ENCODE measurements at places on chromosomes 4 and X. TPM values are rescaled to one million over a fixed set of nuclear protein-coding genes. Genes with fewer than 3 reads are reported as not detected.

FGFR3 gene
- total RNA-seq, result not detected

TDO2 gene
- total RNA-seq, result 0.16 TPM

PNMA3 gene
- total RNA-seq, result 1.9 TPM

NLGN3 gene
- 0.41 TPM for total RNA-seq

- DNase-seq, result no peak
- no peaks in the 10 kb centered on the region for H3K4me1 ChIP-seq
- H3K36me3 ChIP-seq, result no peaks in the 10 kb centered on the region
- no peak overlapping the region for H3K27ac ChIP-seq
Observed at GRCh38 chrX:19017271-19017670, 33.4 kb upstream of the PHKA2 start.

DNA sequence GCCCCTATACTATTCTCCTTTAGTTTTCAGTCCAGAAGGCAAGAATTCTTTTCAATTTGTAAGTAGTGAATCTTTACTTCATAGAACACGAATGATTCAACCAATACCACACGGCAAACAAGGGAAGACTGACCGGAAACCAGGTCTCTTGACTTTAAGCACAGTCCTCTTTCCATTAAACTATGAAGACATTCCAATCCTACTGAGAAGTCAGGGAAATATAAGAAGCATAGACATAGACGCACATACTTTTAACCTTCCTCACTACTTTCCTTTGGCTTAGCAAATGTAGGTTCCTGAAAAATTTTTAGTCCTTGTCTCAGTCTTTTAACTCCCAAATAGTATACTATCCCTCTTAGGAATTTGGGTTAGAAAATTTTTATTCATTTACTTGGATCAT is 9.1 kb downstream of the CHRDL1 start:
- H3K36me3 ChIP-seq, result no peaks in the 10 kb centered on the region
- DNase-seq, result no peak
- H3K4me3 ChIP-seq, result no peak overlapping the region
- no peaks in the 10 kb centered on the region for H3K4me1 ChIP-seq

DNA sequence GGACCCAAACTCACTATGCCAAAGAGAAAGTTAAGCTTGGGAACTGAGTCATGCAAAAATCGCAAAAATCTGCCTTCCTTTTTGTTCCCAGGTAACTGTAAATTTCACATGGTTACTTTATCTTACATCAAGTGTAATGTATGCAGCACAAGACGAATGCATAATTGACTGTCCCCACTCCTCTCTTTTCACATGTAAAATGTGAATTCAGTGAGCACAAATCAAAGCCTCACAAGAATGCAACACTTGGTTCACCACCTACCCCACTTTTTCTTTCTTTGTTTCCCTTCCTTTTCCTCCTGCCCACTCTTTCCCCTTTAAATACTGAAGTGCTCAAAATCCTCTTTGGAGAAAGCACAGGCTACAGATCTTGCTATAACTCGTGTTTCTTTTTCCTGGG is 53.2 kb downstream of the MAGED4B start:
- H3K4me3 ChIP-seq, result no peak overlapping the region
- H3K4me1 ChIP-seq, result no peaks in the 10 kb centered on the region
- DNase-seq, result no peak
- H3K27ac ChIP-seq, result no peak overlapping the region
- H3K27me3 ChIP-seq, result peaks cover 5% of the 10 kb centered on the region
- no peaks in the 10 kb centered on the region for H3K36me3 ChIP-seq

- H3K27me3 ChIP-seq, result no peaks in the 10 kb centered on the region
- no peaks in the 10 kb centered on the region for H3K4me1 ChIP-seq
- DNase-seq, result no peak
- H3K36me3 ChIP-seq, result no peaks in the 10 kb centered on the region
Observed at GRCh38 chrX:30060718-30061117, 154.6 kb upstream of the MAGEB2 start.

- H3K27me3 ChIP-seq, result no peaks in the 10 kb centered on the region
- no peak overlapping the region for H3K27ac ChIP-seq
- peak overlapping the region; percentile 51 for H3K4me3 ChIP-seq
- DNase-seq, result no peak
- peaks cover 4% of the 10 kb centered on the region for H3K36me3 ChIP-seq
Observed at GRCh38 chr4:121192013-121192412, 27.9 kb upstream of the TNIP3 start.
